Stimulated activated CD8-positive, alpha-beta memory T cell treated with anti-CD3 and anti-CD28 coated beads, Interleukin-7, amount 100 ng/mL, for 1 hour (primary cell): ENCODE measurements at places on chromosomes 3 and 15.

DNA sequence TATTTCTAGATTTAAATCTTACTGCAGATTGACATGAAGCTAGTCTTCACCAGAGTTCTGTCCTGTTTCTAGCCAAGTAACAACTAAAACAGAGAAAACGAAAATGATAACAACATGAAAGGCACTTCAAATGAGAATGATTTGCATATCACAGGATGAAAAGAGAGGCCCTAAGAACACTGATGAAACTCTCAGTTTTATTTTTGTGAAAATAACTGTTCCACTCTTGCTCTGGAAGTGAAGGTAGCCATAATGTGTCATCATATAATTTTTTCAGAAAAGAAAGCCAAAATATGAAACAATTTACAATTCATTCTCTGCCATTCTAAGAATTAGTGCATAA is 274.4 kb downstream of the ADAMTSL3 start:
- no peak for DNase-seq

DNA sequence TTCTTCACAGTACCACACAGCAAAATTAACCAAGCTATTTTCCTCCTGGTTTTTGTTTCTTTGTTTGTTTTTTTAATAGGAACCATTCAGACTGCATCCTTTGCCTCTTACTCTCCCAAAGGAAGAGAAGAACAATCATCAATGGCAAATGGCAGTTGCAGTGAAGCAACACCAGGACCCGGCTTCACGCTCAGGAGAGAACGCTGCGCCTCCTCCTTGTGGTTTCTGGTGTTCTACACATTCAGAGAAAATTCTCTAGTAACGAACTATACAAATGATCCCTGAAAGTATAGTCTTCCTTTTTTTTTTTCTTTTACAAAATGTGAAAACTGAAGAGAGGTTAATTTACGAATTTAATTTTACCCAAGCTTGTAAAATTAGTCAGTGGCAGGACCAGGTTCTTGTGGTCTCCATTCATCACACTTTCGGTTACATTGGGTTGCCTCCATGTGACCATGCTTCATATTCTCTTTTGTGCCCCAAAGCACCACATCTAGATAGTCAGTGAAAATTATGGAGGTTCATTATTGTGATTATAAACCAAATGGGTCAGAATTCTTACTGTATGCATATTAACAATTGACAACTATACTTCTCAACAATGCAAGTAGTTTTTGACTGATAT is 10.6 kb upstream of the MINDY2 start:
- no peak for DNase-seq

DNA sequence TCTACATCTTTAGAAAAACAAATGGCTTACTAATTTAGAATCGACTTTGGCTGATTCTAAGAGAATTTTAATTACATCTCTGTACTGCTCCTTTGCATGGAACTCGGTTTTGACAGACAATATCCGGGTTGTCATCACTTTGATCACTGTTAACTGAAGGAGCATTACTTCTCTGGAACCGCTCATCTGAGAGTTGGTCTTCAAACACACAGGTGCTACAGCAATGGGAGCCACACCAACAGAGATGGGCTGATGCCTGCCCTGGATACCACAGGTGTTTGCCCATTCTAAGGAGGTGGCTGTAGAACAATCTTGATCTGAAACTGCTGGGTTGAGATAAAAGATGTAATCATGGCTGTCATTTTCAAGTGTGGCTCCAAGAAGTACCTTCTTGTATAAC is 21.6 kb downstream of the LINS1 start:
- no peak for DNase-seq

DNA sequence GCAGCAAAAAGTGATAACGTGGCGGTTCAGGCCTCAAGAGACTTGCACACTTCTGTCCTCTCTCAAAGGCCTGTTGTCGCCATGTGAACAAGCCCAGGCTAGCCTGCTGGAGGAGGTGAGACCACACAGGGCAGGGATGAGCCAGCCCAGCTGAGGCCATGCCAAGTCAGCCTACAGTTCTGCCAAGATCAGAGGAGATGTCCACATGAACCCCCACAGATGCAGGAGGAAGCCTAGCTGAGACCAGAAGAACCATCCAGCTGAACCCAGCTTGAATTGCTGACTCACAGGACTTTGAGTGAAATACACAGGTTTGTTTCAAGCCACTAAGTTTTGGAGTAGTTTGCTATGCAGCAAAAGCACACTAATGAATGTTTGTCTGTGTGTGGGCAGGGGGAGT is 50.3 kb upstream of the SEC13 start:
- DNase-seq: no peak

GRCh38 chr3:196378146-196378841 is 40.1 kb upstream of the TM4SF19 start:
- DNase-seq: no peak

GRCh38 chr3:186991470-186991869 is 61.1 kb downstream of the ST6GAL1 start:
- DNase-seq: no peak

DNA sequence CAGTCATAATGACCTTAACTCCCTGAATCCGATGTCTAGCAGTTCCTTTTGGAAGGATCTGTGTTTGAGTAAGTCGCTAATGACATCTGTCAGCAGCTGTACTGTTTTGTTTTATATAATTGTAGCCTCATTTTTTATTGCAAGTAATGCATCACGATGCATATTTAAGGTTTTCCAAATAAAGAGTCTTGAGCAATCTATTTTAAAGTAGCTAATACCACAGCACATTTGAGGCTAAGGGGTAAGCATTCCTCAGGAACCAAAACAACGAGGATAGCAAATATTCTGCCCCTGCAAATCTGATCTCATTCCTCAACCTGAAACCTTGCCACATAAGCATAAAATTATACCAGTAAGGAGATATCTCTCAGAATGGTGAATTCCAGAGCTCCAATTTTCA is 98.7 kb downstream of the TBC1D5 start:
- DNase-seq: no peak

GRCh38 chr15:60673166-60673565 is 194.2 kb upstream of the ICE2 start:
- no peak for DNase-seq

GRCh38 chr3:98786364-98787006 is 23.3 kb downstream of the ST3GAL6 start:
- DNase-seq: no peak

- no peak for DNase-seq
These were observed 59.8 kb upstream of the THSD4 start for GRCh38 chr15:71055461-71055860.

- no peak for DNase-seq
These were observed 224.1 kb downstream of the TPRG1 start for GRCh38 chr3:189395825-189396224.

- DNase-seq: no peak
These were observed 17.2 kb downstream of the IMPG2 start for GRCh38 chr3:101303089-101303731.

GRCh38 chr3:170622369-170623159 is 36.7 kb upstream of the SLC7A14 start:
- no peak for DNase-seq

DNA sequence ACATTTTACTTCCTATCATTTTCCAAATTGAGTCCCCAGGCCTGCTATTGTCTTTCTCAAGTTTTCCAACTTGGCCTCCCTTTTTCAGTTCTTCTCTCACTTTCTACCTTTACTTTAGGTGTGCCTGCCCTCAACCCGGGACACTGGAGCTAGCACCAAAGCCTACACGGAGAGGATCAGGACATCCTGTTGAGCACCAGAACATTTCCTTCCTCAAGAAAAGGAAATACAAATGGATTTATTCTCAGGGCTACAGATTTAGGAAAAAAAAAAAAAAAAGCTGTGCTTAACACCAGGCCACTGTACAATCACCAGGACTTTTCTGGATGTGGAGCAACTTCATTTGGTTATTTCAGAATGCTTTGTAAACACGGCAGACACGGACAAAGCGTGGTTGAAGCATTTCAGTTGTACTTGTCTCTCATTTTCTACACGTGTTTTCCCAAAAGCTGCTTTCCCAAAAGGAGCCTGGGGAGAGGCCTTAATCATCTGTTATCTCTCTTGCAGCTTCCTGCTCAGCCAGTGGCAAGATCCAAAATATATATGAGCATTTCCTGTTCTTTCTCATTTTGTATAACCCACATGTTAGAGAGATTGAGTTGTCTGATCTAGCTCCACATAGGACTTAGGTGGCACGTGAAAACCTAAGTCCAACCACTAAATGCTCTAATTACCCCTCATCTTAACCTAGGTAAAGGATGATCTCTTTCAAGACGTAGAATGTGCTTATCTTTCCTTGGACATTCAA is 15.5 kb upstream of the ATP1B3 start:
- DNase-seq: no peak

- no peak for DNase-seq
These were observed 32.5 kb downstream of the TPRG1 start for GRCh38 chr3:189204167-189204866.

GRCh38 chr3:149589332-149589731 is 68.5 kb downstream of the WWTR1 start:
- DNase-seq: no peak

DNA sequence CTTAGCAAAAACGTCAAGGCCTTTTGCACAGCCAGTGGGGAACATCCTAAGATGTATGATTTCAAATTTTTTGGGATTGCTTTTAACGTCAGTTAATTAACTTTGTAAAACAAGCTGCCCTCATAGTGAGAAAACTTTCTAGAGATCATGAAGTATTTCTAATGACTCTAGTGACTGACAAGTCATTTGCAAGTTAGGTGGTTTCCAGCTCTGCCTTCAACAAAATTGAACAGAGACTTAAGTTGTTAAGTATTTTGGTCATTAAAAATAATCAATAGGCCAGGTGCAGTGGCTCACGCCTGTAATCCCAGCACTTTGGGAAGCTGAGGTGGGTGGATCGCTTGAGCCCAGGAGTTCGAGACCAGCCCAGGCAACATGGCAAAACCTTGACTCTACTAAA is 71.2 kb downstream of the CHDH start:
- DNase-seq: no peak

DNA sequence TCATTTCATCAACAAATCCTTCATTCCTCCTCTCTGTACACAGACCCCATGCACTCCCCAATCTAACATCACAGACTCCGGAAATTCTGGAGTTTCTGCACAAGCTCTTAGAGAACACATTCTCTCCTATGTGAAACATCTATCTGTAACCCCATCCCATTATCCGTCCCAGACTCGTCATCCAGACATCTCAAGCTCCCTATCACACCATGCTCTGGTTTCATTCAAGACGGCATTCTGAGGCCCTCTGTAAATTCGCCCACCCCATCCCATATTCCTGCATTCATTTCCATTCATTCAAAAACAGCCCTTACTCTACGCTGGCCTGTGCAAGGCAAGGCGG is 575 bp downstream of the LEO1 start:
- no peak for DNase-seq

DNA sequence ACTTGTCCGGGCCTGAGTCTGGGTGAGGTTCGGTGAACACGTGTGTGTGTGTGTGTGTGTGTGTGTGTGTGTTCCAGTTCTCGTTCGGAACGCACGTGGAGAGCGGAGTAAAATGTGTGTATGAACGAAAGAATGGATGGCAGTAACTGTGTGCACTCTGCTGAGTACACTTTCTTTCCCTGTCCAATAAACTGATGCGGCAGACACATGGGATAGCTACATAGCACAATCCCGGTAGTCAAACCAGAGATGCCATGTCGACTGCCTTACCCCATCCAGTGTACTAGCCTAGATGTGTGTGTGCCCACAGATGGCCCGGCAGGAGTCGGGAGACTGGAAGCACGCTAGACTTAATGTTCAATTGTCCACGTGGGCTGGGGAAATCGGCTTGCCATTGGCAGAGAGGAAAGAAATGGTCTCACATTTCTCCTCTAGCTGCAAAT is 507 bp upstream of the GOLIM4 start:
- DNase-seq: no peak

- DNase-seq: no peak
These were observed 249.2 kb downstream of the SUCLG2 start for GRCh38 chr3:67405193-67405592.

DNA sequence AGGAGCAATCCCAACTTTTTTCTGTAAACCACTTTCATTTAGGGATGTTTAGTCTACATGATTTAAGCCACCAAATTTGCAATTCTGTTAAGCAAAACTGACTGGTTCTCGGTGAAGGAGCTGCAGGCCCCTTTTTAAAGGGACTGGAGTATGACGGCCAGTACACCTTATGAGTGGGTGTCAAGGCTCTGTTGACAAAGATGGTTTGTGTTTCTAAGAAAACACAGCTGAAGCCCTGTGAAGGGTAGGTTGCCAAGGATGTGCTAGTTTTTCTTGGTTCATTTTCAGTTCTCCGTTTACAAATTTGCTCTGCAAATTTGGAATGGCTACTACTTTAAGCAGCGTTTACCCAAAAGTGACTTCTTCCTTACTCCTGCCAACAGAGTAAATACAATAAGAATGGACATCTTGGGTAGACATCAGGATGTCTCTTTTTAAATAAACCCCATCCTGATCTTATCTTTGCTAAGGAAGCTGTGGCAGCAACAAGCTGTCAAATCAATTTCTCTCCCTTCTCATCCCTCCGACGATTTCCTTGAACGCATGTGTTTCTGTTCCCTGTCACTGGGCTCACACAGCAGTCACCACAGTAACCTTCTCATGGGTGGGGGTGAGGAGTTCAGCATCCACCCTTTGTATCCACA is 58.2 kb upstream of the CMTM8 start:
- DNase-seq: no peak

DNA sequence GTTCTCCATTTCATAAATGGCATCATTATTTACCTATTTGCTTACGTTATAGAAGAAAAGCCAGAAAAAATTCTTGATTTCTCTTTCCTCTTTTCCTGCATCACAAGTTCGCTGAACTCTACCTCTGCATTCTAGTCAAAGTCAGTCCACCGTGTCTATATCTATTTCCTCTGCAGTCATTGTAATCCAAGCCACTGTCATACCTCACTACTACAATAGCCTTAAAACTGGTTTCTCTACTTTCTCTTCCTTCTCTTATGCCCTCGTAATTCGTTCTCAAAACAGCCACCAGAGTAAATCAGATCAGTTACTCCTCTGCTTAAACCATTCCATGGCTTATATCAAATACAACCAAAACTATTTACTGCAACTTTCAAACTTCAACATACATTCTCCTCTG is 13.4 kb upstream of the FAM81A start:
- no peak for DNase-seq

- no peak for DNase-seq
These were observed 67.2 kb downstream of the BOC start for GRCh38 chr3:113278599-113278955.

GRCh38 chr3:194286375-194287146 is 64.6 kb downstream of the CPN2 start:
- no peak for DNase-seq

GRCh38 chr3:140521751-140522445 is 156.0 kb upstream of the TRIM42 start:
- no peak for DNase-seq

DNA sequence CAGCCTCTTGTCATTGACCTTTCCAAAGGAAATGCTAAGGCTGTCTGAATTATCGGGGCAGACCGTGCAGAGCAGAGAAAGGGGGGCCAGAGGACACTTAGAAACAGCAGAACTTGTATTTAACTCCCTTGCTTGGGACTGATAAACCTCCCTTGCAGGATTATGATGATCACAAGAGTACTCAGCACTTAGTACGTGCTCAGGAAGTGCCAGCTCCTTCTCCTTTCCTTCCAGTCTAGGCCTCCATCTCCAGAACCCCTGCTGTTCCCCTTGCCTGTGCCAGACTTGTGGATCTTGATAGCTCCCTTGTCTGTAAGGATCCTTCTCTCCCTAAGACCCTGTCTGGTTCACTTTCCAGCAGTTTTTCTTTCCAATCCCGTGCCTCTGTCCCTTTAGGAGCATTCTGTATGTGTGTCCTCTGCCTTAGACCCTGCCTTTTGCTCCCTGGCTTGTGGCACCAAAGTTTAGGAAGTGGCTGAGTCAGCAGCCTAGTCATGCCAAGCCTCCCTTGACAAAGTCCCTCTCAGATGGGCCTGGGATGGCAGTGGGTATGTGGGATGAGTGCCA is 747 bp downstream of the SORD start:
- DNase-seq: no peak
